ENCODE measurements at places on chromosomes 3 and 15.
A peak's percentile ranks its signal among the peaks of the same experiment; 100 is the strongest.

GRCh38 chr3:138296639-138297038 is 33.0 kb downstream of the NME9 start:
- no peak for DNase-seq

GRCh38 chr3:123119388-123119787 is 52.6 kb downstream of the PDIA5 start:
- DNase-seq, result no peak

- DNase-seq, result no peak
These were observed 324.7 kb downstream of the SHQ1 start for GRCh38 chr3:72523429-72524151.

GRCh38 chr3:129888771-129889170 is 4.7 kb downstream of the TMCC1 start:
- DNase-seq, result peak; percentile 97

- no peak for DNase-seq
These were observed 319.9 kb upstream of the GRM7 start for GRCh38 chr3:6540981-6541380.

- no peak for DNase-seq
These were observed 63.5 kb upstream of the SLC6A1 start for GRCh38 chr3:10928961-10929471.

GRCh38 chr3:195580744-195581443 is 2.8 kb downstream of the APOD start:
- DNase-seq, result peak; percentile 44

GRCh38 chr15:70486451-70487386 is 276.6 kb downstream of the UACA start:
- DNase-seq, result peak; percentile 72

DNA sequence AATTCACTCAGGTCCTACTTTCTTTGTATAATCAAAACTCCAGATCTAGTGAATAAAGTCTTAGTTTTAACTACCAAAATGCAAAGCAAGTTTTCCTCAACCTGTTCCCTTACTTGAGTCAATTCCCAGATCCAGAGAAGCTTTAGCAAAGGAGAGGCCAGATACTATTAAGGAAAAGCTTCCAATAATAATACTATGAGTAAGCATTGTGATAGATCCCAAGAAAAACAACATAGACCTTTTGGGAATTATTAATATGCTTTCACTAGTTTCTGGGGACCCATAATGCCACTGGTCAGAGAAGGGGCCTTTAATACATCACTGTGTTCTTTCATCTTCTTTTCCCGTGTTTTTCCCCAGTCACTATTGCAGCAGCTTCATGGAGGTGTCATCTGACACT is 339.9 kb upstream of the CDIN1 start:
- DNase-seq, result no peak

- no peak for DNase-seq
These were observed 112.3 kb downstream of the CDIN1 start for GRCh38 chr15:36691579-36692357.

GRCh38 chr15:98689431-98689861 is 41.1 kb downstream of the IGF1R start:
- peak; percentile 60 for DNase-seq

- no peak for DNase-seq
These were observed 57.3 kb downstream of the TRAT1 start for GRCh38 chr3:108879915-108880314.

DNA sequence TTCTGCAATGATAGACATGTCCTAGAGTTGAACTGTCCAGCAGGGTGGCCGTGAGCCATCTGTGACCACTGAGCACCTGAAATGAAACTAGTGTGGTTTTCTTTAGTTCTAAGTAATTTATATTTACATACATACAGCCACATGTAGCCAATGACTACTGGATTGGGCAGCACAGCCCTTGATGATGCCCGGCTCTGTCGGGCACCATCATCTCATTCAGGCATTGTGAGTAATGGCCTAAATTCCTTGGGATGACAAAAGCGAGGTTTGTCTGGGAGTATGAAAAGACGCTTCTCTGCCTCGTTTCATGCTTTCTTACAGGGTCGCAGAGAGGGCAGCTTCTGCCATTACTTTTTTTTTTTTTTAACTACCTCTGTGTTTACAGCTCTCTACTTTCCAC is 251.9 kb upstream of the HES1 start:
- DNase-seq, result no peak

GRCh38 chr15:83107841-83108181 is 366 bp downstream of the TM6SF1 start:
- no peak for DNase-seq

- DNase-seq, result no peak
These were observed 357.4 kb downstream of the GAP43 start for GRCh38 chr3:115980709-115981108.

DNA sequence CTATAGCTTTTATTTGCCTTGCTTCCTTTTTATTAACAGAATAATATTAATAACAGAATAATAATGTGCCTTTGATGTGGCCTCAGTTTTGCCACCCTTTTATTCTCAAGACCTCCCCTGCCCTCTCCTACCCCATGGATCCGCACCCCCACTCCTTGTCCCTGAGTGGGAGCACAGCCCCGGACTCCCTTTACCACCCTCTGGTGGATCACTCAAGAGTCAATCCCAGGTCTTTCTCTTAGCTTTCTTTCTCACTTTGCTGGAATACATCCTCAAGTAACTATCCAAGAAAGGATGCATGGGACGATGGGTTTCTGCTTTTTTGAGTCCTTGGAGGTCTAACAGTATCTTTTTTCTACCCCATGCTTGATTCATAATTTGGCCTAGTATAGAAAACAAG is 63.4 kb downstream of the KLF13 start:
- no peak for DNase-seq

GRCh38 chr3:63471781-63472180 is 180.7 kb upstream of the SNTN start:
- no peak for DNase-seq

DNA sequence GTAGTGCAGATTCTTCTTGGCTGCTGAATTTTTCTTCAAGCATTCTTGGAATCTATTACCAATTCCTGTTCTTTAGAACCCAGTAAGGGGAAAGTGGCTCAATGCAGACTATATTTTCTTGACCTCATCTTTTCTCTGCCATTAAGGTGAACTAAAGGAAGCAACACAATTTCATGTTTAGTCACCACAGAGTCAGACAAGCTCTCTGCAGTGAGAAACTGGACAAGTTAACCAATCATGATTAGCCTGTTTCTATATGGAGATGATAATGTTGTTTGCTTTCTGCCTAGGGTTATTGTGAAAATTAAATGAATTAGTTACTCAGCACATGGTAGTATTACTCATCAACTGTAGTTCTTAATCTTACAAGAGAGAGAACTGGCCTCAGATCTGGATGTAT is 1075.1 kb downstream of the AGBL1 start:
- DNase-seq, result peak; percentile 91

DNA sequence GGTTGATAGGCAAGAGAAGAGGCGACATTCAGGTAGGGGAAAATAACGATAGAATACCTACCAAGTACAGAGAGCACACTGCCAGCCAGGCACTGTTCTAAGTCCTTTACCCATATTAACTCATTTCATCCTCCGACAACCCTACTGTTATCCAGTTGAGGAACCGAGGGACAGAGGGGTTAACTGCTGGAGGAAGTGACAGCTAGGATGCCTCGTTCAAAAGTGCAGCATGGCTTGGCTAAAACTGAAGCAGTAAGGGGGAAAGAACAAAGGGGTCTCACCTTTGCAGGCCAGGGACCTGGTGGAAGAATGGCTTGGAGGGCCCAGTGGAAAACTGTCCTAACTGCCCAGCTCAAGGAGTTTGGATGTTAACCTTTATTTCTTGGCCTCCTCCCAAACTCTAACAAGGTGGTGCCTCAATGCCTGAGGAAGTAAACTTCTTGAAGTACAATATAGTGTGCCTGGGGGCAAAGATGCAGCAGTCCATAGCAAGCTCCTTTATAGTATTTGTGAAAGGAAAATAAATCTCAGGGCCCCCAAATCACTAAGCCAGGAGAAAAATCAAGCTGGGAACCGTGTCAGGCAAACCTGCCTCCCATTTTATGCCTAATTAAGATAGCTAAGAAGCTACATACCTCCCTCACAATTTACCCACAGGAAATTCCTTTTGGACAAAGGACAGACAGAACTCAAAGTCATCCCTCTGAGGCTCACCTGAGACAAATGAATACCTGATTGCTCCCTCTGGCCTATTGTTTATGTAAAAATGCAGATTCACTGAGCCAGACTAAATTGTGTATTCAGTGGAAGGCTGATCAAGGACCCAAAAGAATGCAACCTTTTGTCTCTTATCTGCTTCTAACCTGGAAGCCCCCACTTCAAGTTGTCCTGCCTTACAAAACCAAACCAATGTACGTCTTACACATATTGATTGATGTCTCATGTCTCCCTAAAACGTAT is 1.6 kb upstream of the ITGB5 start:
- DNase-seq, result no peak

DNA sequence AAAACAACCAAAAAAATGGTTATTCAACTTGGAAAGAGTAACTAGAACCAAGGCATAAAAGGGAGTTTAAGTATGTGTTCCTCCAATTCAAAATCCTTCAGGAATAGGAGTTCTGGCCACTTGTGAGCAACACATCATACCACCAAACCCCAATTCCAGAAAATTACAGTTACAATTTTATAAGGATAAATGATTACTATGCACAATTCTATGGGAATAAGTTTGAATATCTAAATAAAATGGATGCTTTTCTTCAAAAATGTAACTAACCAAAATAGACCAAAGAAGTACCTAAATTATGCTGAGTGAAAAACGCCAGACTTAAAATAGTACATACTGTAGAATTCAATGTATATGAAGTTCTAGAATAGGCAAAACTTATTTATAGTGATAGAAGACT is 4.6 kb downstream of the HLTF start:
- no peak for DNase-seq

GRCh38 chr3:86624192-86624591 is 366.8 kb downstream of the VGLL3 start:
- no peak for DNase-seq

- DNase-seq, result peak; percentile 70
These were observed 49.2 kb downstream of the LRRK1 start for GRCh38 chr15:100968050-100968966.

DNA sequence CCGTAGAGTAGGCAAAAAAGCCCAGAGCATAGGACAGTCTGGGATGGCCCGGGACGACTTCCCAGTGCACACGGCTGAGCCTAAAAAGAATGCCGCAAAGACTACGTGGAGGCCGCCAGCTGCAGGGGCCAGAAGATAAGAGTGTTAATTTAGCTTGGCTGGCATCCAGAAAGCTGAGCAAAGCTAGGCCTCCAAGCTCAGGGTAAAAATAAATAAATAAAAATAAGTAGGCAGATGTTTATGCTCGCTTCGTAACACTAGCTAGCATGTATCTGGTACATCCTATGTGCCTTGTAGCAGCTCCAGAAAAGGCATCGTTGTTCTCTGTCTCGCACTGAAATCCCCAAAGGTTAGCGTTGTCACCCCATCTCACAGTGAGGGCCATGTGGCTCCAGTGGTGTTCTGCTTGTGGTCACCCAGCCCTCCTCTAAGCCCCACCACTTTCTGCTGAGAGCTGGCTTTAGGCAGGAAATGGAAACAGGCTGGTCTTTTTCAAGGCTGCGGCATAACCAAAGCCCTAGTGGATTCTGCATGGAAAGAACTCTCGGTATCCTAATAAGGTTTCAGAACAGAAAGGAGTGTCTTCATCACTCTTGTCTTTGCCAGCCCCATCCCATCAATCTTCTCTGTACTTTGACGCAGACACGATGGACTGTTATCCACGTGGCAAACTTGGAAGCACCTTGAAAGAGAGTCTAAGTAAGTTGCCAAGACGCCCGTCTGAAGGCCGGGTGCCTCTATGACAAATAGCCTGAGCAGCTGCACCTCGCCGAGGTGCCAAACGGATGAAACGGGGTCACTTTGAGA is 58.1 kb upstream of the MEF2A start:
- no peak for DNase-seq

DNA sequence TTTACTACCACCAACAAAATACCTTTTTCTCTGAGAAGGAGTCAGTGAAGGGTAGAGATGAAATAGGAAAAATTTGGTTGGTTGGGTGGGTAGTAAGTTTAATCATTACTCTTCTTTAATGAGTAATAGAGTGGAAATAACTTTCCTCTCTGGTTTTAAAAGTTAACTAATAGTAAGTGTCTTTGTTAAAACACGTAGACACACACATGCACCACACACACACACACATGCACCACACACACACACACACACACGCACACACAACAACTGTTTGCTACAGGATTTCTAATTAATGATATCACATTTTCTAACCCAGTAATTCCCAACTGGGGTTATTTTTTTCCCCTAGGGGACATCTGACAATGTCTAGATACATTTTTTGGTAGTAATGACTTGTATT is 84.1 kb downstream of the CHL1 start:
- no peak for DNase-seq

- DNase-seq, result no peak
These were observed 161.2 kb upstream of the THBS1 start for GRCh38 chr15:39419651-39420050.

- DNase-seq, result no peak
These were observed 41.7 kb upstream of the PRICKLE2 start for GRCh38 chr3:64266983-64267382.

DNA sequence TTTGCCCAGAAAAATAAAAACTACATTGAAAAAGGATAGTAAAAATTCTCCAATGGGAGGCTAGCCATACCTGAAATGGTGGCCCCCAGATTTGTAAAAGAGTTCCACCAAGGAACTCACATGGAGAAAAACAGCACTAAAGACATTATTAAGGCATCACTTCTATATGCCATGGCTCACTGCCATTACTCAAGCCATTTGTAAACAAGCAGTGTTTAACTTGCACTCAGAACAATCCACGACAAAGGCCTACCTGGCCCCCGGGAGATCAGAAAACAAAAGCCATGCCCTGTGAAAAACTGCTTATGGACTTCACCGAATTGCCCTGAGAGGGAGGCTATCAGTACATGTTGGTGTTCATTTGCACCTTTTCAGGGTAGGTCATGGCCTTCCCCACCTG is 19.6 kb downstream of the CCR8 start:
- no peak for DNase-seq

GRCh38 chr3:14680716-14681115 is 5.8 kb downstream of the C3orf20 start:
- no peak for DNase-seq

DNA sequence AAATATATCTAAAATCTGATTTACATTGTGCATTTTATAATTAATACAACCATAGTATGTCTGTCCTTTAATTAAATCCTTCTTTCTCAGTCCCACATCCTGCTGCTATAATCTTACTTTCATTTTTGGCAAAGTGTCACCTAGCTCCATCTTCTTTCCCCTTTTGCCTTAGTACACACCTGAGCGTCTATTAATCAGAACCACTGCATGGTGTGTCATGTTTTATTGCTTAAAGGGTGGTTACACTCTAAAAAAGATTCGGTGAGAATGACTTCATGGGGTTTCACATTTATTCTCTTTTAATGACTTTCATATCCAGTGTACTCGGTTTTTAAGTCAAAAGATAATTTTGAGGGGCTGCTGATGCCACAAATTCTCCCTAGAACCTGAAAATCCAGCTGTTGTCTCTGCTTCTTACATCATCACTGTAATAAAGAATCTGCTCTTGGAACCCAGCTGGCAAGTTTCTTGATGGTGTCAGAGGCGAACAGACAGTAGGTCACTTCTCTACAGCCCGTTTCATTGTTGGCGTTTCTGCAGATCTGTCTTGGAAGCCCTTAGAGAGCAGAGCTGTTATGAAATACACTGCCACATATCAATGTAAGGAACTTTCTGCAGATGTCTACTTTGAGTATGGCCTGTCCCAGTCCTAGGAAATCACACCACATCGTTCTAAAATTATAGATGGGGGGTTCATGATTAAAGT is 99.7 kb downstream of the TIGIT start:
- no peak for DNase-seq

Data from HFFc6 (cell line).